ENCODE measurements at places on chromosomes 4 and X.
A peak's percentile ranks its signal among the peaks of the same experiment; 100 is the strongest.

DNA sequence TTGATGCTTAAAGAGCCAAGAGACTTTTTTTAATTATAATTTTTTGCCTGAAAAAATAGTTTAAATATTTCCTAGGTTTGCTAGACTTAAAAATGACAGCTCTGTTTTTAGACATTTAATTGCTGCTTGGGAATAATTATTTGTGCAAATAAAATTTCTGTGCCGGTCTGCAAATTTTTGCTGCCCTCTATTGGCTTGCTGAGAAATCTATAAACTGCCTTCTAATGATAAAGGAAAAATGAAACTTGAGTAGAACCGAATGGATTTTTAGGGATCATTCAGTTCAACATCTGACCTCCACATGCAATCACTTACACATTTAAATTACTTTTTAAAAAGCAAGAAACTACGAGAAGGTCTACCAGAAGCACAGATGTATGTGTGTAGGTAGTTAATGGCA is 434.0 kb downstream of the FAM133A start:
- no peaks in the 10 kb centered on the region for H3K4me1 ChIP-seq
- H3K4me3 ChIP-seq, result no peak overlapping the region
- H3K27ac ChIP-seq, result no peak overlapping the region
- no peak for DNase-seq

DNA sequence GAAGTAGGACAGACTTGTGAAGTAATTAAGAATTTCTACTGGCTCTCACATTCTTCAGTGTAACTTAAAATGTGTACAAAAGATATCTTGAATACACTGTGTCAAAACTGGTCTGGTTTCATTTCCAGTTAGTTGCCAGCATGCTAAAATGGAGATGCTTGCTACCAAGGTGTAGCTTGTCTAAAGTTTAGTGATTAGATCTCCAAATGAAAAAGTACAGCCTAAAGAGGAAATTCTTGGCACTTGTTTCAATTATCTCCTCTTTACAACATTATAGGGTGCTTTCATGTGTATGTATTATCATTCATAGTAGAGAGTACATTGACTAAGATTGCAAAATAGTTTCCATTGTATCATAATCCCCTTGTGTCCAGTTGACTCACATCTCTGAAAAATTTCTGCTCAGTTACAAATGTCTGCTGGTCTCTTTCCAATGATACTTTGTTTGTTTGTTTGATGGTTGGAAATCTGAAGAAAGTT is 97.3 kb upstream of the SPRY1 start:
- no peaks in the 10 kb centered on the region for H3K36me3 ChIP-seq
- no peak for DNase-seq
- H3K27me3 ChIP-seq, result no peaks in the 10 kb centered on the region
- H3K4me3 ChIP-seq, result no peak overlapping the region
- H3K27ac ChIP-seq, result no peak overlapping the region
- H3K4me1 ChIP-seq, result peaks cover 33% of the 10 kb centered on the region

DNA sequence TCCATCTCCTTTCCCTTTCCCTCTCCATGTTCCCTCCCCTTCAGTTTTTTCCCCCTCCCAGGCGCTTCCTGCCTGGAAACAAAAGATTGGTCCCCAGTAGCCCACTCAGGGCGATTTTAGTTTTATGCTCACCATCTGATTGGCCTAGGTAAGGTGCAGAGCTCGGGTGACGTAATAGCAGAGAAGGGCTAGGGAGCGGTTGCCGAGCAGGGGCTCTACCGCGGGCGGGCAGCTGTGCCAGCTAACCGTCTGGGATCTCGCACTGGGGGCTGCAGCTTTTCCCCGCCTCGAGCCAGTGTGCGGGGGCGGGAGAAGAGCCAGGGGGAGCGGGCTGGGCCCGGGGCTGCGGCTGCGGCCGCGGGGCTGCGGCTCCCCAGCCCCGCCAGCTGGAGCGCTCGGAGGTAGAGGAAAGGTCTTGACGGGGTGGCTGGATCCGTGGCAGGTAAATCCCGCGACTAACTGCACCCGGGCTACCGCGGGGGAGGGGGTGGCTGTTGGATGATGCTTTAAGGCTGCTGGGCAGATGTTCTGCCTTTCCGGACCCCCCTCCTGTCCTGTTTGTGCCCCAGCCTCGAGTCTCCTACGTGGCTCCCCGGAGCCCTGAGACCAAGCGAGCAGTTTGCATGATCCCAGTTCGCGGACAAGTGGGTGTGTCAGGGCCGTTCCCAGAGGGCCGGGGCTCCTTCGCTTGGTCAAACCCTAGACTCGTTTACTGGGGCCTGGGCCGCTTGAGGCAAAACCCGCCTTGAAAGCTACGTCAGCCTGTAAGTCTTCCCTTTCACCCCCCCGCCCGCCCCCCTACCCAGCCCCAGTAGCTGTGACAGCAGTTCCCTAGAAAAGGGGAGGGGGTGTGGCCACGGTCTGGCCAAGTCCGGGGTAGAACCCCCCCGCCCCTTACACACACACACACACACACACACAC is at the start of gene PAK3:
Gene PAK3 (plus strand): TSS at position 218 of the 922 bp plus-strand sequence. CDS start 26,913 bp downstream, outside the sequence.
- H3K27ac ChIP-seq, result no peak within 1 kb of the TSS
- H3K27me3 ChIP-seq, result no peaks in the 10 kb centered on the region
- H3K4me1 ChIP-seq, result no peaks in the 10 kb centered on the region
- DNase-seq, result no peak

- no peak overlapping the region for H3K4me3 ChIP-seq
- no peak for DNase-seq
- no peaks in the 10 kb centered on the region for H3K27me3 ChIP-seq
Measured at GRCh38 chr4:102809190-102809589, 18.2 kb downstream of the UBE2D3 start.

DNA sequence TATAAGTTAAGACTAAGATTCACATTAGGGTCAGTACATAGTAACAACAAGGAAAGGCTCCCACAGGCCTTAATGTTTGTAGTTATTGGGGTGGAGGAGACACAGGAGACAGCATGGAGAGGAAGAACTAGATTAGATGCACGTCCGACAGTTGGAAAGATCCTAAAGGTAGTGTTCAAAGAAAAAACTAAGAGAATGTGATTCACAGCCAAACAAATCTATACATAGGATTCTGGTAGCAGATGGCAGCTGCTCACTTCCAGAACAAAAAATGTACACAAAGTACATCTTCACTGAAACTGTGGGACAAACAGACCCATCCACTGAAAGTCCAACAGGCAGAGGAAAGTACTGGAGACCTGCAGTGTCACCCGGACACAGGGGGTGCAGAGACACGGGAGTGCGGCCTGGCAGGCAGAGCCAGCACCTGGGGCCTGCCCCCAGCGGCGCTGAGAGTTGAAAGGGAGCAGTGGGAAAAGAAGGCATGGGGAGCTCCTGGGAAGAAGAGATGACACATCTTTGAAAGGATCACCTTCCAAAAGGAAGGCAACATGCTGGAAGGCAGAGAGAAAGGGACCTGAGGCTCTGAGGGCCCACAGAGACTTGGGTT is 40.0 kb downstream of the NELFA start:
- no peaks in the 10 kb centered on the region for H3K27me3 ChIP-seq
- peaks cover 3% of the 10 kb centered on the region for H3K36me3 ChIP-seq
- H3K4me3 ChIP-seq, result no peak overlapping the region
- no peaks in the 10 kb centered on the region for H3K4me1 ChIP-seq

DNA sequence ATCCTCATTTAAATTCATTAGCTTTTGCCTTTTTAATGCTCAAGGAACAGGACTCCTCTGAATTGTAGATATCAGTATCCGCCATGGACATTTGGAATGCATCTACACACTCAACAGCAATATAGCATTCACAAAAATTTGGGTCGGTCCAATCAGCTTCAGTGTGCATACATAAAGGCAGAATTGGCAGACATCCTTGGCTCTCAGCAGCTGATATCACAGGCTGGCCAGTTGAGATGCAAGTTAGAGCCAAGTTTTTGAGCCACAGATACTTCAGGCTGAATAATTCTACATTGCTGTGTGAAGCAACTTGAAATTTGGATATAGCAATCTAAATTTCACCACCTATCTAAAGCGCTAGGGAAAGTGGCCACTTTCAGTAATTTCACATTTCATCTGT is 821.1 kb downstream of the PCDH19 start:
- H3K4me1 ChIP-seq, result no peaks in the 10 kb centered on the region
- no peaks in the 10 kb centered on the region for H3K36me3 ChIP-seq
- H3K27me3 ChIP-seq, result no peaks in the 10 kb centered on the region
- H3K4me3 ChIP-seq, result no peak overlapping the region
- no peak overlapping the region for H3K27ac ChIP-seq

- no peaks in the 10 kb centered on the region for H3K4me1 ChIP-seq
- no peaks in the 10 kb centered on the region for H3K27me3 ChIP-seq
- no peak overlapping the region for H3K27ac ChIP-seq
- H3K4me3 ChIP-seq, result no peak overlapping the region
- H3K36me3 ChIP-seq, result no peaks in the 10 kb centered on the region
Measured at GRCh38 chrX:77174680-77175519, 272.3 kb upstream of the FGF16 start.

- DNase-seq, result no peak
- H3K4me3 ChIP-seq, result no peak overlapping the region
- no peak overlapping the region for H3K27ac ChIP-seq
Measured at GRCh38 chr4:1770245-1770644, 22.8 kb upstream of the FGFR3 start.

DNA sequence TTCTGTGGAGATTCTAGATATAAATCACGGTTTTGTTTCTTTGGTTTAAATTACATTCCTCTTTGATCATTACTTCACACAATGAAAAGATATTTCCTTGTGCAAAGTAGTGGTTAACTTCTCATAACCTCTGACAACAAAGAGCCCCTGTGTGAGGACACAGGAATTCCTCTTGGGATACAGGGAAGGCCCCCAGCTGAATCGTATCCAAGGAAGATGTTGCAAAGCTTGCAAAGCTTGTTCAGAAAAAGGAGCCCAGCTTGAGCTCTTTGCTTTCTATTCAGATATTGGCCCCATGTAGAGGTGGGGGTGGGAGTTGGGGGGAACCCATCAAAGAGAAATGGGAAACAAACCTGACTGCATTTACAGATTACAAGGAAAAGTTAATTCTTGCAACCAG is 145.7 kb downstream of the RELL1 start:
- no peaks in the 10 kb centered on the region for H3K27me3 ChIP-seq
- H3K36me3 ChIP-seq, result no peaks in the 10 kb centered on the region
- DNase-seq, result no peak
- no peak overlapping the region for H3K27ac ChIP-seq
- H3K4me1 ChIP-seq, result peaks cover 73% of the 10 kb centered on the region
- no peak overlapping the region for H3K4me3 ChIP-seq

DNA sequence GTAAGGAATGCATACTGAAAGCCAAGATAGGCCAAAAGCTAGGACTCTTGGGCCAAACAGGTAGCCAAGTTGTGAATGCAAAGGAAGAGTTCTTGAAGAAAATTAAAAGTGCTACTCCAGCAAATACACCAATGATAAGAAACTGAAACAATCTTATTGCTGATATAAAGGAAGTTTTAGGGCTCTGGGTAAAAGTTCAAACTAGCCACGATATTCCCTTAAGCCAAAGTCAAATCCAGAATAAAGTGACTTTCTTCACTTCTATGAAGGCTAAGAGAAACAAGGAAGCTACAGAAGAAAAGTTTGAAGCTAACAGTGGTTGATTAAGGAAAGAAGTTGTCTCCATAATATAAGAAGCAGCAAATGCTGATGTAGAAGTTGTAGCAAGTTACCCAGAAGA is 397.6 kb downstream of the PACRGL start:
- H3K27ac ChIP-seq, result no peak overlapping the region
- no peak overlapping the region for H3K4me3 ChIP-seq
- no peaks in the 10 kb centered on the region for H3K36me3 ChIP-seq
- H3K27me3 ChIP-seq, result no peaks in the 10 kb centered on the region

DNA sequence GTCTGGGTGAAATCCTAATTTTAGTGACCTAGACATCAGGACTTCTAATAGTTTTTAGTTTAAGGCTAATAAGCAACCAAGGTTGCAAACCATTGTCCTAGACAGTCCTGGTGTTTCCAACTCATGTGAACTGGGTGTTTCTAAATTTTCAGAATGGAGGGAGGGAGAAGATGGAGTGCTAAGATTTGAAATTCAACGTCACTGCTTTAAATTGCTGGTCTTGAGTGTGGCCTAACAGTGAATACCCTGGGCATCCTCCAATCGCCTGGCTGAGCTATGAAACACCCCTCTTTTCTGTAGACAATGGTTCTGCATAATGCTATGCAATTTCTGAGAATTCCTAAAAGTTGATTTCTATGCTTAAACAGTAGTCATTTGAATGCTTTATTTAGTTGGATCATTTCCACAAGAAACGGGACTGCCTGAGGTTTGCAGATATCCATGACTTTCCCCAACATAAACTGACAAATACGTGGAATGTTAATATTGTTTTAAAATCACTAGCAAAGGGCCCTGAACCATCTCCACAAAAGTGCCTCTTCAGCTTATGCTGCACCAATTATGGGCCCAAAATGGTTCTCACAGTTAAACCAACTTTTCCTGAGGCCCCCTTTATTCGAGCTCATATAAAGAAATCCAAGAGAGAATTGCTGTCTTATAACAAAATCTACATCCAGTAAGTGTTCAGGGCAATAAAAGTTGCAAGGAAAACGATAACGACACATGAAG is 1.1 kb downstream of the FBXL5 start:
- H3K27me3 ChIP-seq, result no peaks in the 10 kb centered on the region
- H3K4me1 ChIP-seq, result peaks cover 14% of the 10 kb centered on the region
- H3K27ac ChIP-seq, result peak overlapping the region; percentile 99
- peak overlapping the region; percentile 65 for H3K4me3 ChIP-seq

DNA sequence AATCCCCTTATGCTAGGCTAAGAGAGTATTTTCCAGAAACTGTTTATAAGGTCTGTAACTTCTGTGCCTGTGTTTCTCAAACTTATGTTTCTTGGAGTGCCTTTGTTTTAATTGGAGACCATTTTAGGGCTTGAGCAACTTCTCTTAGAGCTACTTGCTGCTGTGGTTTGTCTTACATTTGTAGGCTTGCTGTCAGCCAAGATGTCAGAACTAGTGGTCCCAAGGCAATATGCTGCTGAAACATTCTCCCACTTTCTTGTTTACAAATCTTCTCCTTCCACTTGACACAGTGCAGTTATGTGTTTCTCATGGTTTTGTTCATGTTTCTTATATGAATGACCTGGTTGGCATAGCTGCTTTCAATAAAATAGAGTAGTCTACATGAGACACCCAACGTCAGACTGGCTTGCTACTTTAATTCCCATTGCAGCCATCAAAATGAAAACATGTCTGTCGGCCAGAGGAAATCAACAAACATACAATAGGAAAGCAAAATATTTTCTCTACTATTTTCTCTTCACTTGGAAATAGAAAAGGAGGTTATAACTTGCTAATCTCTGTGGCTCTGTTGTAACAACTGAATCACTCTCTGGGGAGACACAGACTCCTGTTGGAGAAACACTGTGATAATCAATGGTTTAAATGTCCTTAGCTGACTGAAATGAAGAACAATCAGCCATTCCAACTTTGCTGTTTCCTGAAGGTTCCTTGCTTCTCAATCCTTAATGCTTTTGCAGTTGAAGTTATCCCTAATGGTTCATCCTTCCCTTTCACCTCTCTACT is 426.4 kb downstream of the PDGFC start:
- no peak for DNase-seq
- no peak overlapping the region for H3K4me3 ChIP-seq
- no peak overlapping the region for H3K27ac ChIP-seq
- H3K4me1 ChIP-seq, result no peaks in the 10 kb centered on the region

DNA sequence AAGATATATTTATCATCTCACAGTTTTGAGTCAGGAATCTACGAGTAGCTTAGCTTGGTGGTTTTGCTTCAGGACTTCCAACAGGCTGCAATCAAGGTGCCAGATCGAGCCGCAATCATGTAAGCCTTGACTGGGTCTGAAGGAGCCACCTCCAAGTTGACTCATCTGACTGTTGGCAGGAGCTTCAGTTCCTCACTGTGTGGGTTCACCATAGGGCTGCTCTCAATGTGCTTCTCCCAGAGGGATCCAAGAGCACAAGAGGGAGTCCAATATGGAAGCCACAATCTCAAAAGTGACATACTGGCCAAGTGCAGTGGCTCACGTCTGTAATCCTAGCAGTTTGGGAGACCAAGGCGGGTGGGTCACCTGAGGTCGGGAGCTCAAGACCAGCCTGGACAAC is 26.5 kb downstream of the DCHS2 start:
- no peaks in the 10 kb centered on the region for H3K27me3 ChIP-seq
- DNase-seq, result no peak
- H3K4me1 ChIP-seq, result no peaks in the 10 kb centered on the region
- no peaks in the 10 kb centered on the region for H3K36me3 ChIP-seq
- no peak overlapping the region for H3K4me3 ChIP-seq

All from Caco-2 (cell line).